ENCODE measurements at places on chromosomes 11 and 22.

GRCh38 chr11:7486781-7487140 lies 1.5 kb downstream of the OLFML1 start:
- DNase-seq: no peak

GRCh38 chr11:83695046-83695445 lies 408.9 kb upstream of the CCDC90B start:
- DNase-seq: no peak

DNA sequence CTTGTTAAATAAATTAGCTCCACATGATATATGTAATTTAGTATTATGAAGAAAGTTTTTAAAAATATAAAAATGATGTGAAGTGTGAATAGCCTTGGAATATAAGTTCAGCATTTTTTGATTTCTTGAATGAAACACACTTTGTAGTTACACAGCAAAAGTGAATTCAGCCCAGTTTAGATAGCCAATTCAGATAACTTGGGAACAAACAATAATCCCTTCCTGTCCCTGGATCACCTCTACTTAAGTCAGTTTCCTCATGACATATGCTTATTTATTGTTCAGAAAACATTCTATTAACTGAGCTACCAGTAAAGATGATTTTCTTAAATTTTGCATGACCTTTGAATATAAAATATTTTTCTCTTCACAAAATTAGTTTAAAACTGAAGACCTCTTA lies 107.4 kb downstream of the PGR start:
- no peak for DNase-seq

- DNase-seq: no peak
These were observed 182.2 kb downstream of the IGLL1 start for GRCh38 chr22:23397613-23398567.

DNA sequence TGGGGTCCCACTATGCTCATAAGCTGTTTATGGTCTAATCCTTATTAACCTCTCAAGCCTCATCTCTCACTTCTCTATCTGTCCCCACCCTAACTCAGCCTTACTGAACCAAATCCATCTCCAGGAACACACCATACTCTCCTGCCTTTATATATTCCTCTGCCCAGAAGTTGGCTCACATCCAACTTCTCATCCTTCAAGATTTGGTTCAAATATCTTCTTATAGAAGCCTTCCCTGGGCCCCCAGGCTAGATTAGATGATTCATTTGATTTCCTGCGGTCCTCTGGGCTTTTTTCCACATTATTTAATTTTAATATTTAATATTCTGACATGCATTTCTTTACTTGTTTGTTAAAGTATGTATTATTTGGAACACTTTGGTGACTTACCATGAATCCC lies 23.2 kb downstream of the MEI1 start:
- DNase-seq: no peak

DNA sequence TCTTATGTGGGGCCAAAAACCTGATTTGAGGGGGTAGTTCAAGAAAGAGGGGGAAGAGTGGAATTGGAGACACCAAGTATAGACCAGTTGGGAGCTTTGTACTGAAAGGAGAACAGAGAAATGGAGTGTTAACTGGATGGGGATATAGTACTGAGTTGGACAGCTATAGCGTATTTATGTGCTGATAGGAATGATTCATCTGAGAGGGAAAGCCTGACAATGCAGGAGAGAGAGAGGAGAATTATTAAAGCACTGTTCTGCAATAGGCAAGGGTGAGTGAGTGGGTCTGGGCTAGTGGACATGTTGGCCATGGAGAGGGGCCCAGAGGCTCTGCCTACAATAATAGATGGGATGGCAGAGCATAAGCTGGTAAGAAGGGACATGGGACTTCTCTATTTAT lies 52.9 kb upstream of the PITPNB start:
- no peak for DNase-seq

- DNase-seq: no peak
These were observed 53.6 kb upstream of the INCENP start for GRCh38 chr11:62069986-62070919.

DNA sequence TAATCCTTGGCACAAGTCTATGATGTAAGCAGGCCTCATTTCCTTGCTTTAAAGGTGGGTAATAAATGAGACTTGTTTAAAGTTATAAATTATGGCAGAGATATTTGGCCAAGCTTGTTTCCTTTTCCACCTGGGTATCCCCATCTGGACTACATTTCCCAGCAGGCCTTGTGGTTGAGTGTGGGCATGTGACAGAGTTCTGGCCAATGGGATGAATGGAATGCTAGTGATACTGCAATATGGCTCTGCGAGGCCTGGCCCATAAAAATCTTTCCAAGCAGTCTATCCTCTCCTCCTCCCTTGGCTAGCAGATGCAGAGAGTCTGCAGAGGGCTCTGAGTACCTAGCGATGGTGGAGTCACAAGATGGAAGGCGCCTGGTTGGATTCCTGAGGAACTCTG lies 102.5 kb downstream of the TIMP3 start:
- DNase-seq: no peak

DNA sequence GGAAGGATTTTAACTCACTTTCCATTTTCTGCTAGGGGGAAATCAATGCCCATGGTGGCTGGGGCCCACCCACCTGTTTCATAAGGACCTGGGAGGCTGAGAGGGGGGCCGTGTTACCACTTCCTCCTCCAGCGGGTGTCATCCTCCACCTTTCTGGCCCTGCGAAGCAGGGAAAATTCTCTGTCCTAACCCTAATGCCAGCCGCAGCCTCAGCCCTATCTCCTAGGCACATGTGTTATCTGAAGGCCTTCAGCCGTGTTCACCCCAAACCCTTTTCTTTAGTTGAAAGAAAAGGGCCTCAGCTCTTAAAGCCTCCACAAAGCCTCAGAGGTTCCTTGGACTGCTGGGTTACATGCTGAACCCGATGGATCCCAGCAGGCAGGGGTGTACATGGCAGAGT lies 55.4 kb upstream of the NECTIN1 start:
- DNase-seq: no peak

DNA sequence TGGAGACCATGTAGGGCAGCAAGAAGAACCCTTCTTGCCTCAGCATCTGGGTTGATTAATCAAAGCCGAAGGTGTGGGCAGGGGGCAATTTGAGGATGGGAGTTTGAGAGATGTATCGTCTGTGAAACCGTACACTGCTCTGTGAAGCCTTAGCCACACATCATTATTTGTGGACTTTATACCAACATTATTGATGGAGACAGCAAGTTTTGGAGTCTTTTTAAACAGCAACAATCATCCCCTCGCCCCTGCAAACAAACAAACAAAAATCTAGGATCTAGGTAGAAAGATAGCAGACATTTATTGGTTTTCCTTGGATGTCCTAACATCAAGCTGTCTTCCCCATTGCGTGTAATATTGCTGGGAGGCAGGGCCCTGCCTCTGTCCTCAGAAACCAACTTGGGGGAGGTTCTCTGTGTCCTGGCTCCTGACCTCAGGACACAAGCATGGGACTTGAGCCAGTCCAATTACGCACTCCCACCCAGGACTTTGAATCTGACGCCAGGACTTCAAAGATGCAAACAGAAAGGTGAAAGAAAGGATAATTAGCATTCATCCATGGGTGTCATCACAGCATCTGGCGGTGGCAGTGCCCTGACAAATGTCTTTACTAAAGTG lies 61.6 kb upstream of the PLET1 start:
- no peak for DNase-seq

DNA sequence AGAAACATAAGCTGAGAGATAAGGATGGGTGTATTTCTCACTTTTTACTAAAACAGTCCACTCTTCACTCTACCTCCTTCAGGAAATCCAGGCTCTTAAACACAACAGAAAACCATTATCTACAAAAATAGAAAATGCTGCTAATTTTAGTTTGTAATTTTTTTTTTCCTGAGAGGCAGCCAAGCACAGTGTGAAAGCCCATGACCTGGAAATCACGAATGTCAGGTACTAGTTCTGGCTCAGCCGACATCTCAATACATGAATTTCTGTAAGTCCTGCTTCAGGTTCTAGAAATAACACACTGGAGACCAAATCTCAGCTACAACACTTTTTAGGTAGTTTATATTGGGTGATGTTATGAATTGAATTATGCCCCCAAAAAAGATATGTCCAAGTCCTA lies 308.9 kb downstream of the KCNA4 start:
- DNase-seq: no peak

DNA sequence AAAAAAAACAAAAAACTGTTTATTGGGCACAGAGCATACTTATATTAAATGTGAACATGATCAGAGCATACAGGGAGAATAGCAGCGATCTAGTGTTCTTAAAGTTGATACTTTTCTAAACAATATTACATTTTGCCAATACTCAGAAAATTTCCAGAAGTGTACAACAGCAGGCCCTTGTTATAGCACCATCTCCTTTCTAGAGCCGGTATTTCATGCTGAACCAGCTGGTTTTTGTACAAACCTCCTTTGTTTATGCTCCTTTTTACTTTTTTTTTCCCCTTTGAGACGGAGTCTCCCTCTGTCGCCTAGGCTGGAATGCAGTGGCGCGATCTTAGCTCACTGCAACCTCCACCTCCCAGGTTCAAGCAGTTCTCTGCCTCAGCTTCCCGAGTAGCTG lies 90.7 kb downstream of the PPP6R3 start:
- no peak for DNase-seq

DNA sequence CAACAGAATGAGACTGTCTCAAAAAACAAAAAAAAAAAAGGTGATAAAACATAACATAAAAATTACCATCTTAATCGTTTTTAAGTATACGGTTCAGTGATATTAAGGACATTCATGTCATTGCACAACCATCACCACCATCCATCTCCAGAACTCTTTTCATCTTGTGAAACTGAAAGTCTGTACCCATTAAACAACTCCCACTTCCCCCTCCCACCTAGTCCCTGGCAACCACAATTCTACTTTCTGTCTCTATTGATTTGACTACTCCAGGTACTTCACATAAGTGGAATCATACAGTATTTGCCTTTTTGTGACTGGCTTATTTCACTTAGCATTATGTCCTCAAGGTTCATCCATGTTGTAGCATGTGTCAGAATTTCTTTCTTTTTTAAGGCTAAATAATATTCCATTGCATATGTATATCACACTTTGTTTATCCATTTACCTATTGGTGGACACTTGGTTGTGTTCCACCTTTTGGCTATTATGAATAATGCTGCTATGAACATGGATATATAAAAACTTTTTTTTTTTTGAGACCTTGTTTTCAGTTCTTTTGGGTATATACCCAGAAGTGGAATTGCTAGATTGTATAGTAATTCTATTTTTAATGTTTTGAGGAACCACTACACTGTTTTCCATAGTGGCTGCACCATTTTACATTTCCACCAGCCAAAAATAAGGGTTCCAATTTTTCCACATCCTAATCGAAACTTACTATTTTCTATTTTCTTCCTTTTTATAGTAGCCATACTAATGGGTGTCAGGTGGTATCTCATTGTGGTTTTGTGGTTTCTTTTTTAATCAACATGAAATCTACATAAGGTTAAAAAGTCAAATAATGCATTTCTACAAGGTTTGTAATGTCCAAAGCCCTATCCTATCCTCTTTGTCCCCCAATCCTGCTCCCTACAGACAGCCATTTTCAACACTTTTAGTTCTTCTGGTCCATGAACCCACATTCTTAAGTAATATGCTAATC lies 23.4 kb upstream of the PIK3C2A start:
- DNase-seq: no peak

DNA sequence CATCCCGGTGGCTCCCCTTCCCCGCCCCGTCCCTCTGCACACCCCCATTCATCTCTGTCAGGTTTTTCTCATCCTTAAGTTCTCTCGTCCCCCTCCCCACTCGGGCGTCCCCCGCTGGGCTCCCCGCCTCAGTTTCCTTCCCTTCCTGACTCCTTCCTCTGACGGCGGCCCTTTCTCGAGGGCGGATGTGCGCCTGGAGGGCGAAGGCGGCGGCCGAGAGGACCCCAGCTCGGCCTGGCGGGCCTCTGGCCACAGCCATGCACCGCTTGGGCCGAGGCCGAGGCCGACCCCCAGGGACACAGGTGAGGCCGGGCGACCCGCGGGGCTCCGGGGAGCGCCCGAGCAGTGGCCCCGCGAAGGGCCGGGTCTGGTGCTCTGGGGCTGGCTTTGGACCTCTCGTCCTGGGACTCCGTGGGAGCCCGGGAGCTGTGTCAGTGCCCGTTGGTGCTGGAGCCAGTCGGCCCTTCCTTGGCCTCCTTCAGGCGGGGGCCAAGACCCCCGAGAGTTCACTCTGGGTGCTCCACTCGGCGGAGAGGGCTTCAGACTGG lies 2.9 kb downstream of the PHLDB1 start:
- DNase-seq: no peak

DNA sequence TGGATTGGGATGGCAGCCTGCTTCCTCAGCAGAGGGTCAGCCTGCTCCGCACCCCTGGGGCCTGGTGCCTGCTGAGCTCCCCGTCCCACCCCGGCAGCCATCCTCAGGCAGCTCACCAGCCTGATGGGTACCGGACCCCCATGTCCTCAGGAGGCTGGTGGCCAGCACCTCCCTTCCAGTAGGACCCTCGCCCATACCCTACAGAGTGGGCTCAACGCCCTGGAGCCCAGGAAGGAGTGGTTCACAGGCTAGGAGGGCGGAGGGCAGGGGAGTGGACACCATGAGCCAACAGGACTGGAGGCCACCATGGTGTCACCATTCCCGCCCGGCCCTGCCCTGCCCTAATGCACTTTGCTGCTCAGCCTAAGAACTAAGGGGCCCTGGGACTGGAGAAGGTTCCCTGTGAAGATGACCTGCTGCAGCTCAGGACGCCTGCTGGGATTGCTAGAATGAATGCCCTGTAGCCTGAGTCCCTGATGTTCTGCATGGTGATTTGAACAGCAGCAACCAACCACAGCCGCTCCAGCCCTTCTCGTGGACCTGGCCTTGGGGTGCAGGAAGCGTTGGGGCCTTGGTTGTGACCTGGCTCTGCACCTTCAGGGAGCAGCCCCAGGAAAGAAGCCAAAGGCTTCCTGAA lies 1080.8 kb downstream of the BRD1 start:
- DNase-seq: no peak

GRCh38 chr11:70627219-70627618 lies 228.9 kb downstream of the CTTN start:
- no peak for DNase-seq

DNA sequence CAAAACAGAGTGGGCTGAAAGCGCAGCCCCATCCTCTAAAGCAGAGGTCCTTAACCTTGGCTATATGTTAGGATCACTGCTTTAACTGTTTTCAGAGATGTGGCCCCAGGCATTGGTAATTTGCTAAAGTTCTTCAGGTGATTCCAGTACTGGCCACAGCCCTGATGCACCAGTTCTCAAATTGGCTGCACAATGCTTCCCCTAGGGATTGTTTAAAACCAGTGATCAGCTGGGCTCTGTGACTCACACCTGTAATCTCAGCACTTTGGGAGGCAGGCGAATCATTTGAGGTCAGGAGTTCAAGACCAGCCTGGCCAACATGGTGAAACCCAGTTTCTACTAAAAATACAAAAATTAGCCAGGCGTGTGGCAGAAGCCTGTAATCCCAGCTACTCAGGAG lies 8.4 kb upstream of the IRAG1 start:
- DNase-seq: no peak

Measured in stimulated activated CD4-positive, alpha-beta T cell treated with anti-CD3 and anti-CD28 coated beads, Interleukin-4, amount 100 ng/mL, for 48 hours (primary cell).